Immature natural killer cell (primary cell): ENCODE measurements at places on chromosomes 2 and 18.

DNA sequence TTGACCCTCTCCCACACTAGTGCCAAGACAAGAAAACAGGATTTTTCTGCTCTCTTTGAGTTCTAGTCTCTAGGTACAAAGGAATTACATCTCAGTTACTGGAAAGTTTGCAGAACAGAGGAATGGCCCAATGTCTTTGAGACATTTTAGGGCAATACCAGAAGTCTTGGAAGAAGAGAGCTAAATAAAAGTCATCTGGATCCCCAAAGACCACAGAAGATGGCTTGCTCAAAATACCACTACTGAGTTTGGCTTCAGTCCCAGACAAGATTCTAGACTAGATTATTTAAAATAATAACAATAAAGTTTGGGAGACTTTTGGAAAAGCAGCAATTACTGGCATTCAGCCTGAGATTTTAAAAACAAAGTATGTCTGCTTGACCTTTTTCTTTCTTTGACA, 61.9 kb upstream of the HK2 start:
- DNase-seq = no peak

DNA sequence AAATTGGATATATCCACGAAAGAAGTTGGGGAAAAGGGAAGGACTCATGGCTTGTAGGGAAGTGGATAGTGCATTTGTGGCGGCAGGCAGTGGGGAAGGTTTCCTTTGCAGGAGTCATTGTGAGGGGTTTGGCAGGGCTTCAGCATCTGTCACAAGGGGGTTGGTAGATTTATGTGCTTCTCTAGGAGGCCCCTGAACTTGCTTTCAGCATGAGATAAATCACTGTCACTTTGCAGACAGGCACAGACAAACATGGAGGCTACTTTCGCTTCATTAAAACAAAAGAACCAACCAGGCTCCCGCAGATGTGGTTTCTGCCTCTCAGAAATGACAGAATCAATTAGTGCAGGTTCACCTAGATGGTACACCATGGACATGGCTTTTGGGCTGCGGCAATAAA, 340.7 kb downstream of the TGIF1 start:
- no peak for DNase-seq

- DNase-seq = no peak
Measured at GRCh38 chr2:16058256-16058655, 117.9 kb downstream of the MYCN start.

GRCh38 chr2:47041891-47042684, 113.0 kb downstream of the STPG4 start:
- DNase-seq = no peak

- no peak for DNase-seq
Measured at GRCh38 chr18:50131591-50131990, 63.4 kb downstream of the MYO5B start.

GRCh38 chr2:45833968-45834344, 182.5 kb downstream of the PRKCE start:
- no peak for DNase-seq

GRCh38 chr2:54308186-54308585, 52.2 kb upstream of the TSPYL6 start:
- no peak for DNase-seq

DNA sequence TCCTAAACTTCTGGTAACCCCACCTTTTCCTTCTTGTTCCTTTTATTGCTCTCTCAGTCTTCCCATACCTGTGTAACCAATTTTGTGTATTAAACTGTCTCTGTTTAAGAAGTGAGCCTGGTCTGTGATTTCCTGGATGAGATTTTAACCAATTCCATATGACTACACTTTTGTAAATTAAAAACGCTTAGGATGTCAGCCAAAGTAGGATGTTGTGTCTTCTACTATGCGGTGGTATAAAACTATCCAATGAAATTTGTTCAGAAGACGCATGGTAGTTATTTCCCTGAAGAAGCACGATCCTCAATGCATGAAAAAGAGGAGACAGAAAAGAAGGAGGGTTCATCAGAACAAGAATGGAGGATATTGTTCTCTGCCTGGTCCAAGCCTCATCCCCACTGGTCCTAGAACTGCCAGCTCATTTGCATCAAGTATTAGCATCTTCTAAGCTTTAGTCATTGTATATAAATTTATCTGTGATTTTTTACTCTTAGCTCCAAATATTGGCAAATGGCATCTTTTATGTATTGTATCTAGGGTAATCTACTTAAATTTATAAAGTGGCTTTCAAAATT, 127.4 kb downstream of the TGIF1 start:
- no peak for DNase-seq

- DNase-seq = no peak
Measured at GRCh38 chr2:178859730-178860129, 52.5 kb upstream of the TTN start.

DNA sequence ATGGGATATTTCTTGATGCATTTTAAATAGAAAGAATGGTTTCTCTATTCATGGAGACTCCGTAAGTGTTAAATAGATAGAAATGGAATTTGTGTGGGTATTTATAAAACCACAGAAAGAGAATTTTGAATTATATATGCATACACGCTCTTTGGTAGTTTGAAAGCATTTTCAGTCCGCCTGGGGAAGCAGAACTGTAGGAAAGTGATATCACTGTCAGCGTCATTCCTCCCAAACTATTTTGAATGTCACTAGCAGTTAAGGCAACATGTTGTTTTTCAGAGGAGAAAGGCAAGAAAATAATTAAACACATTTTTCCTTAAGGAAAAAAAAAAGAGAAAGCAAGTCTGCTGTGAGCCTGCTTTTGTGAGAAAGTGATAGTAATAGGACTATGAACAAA, 8.7 kb upstream of the ERMN start:
- no peak for DNase-seq

DNA sequence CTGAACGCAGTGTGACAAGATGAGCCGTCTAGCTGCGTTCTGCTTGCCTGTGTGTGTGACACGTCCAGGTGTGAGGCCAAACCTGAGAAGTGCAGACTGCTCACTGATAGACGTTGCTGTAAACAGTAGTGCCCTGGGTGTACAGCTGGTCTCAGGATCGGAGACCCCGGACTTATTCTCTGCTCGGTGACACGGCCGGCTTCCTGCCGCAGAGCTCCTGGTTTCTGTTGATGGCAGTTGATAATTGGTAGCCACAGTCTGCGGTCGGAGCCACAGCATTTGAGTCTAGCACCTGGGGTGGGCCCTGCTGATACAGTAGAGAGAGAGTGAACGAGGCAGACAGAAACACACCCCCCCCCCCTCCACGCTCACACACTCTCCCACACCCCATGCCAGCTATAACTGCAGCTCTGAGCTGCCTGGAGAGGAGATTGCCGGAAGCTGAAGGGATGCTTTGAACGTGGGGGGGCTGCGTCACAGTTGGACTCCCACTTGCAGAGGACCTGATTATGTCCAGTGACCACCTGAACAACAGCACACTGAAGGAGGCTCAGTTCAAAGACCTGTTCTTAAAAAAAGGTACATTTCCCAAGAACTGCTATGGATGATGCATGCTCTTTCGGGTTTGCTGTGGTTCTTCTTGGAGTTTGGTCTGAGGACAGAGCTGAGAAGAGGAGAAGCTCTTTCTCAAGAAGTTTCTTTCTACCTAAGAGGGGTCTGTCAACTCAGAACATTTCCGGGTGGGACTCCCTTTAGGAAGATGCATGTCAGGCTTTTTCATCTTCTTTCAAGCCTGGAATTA, 114.0 kb downstream of the FAM210A start:
- DNase-seq = peak; percentile 79
